Cardiac fibroblast (primary cell): ENCODE measurements at places on chromosomes 4 and X.

DNA sequence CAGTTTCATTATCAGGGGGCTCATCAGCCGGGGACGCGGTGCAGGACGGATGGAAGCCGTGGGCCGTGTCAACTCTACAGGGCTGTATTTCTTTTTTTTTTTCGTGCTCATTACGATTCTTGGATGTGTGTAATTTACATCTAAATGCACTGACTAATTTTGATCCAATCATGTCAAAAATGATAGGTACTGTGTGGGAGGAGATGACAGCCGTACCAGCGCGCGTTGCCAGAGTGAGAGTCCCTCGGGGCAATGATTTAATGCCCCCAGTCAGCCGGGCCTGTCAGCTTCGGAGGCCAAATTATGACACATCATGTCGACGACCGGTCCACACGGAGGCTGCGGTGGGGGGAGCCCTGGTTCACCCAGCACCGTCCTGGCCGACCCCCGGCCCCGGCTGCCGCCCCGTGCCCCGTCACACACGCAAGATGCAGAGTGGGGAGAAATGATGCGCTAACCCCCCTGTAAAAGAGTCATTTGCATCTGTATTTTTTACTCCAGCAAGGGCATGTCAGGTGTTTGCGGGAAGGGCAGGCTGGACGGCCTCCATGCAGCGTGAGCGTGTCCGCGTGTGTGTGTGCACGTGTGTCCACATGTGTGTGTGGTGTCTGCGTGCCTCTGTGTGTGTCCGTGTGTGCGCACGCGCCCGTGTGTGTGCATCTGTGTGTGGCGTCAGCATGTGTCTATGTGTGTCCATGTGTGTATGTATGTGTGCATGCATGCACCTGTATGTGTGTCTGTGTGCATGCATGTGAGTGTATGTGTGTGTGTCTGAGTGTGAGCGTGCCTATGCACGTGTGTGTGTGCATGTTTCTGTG is 74.3 kb upstream of the PPP2R3B start:
- no peak for DNase-seq

DNA sequence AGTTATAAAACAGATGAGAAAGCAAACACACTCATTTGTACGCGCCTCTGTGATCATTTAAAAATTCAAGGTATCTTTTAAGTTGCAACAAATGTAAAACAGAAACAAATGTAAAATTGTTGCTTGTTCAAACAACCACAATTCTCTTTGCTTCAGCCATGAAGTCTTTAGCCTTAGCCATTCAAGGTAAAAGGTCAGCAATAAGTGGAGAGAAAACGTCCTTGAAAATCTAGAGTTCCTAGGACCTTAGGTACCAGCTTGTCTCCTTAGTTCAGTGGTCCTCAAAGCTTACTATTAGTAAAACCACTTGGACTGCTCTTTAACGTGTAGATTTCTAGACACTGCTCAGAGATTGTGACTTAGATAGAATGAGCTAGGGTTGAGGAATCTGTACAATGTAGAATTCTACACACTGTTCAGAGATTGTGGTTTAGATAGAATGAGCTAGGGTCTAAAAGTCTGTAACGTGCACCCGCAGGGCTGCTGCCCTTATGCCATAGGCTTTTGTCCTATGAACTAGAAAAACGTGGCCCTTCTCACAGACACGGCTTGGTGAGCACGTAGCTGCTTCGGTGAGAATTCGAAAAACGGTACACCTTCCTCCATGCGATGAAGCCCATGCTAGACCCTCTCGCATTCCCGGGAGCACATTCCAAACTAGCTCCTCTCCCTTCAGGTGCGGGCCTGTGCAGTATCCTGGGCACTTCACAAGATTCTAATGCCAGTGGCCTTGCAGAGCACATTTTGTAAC is 1.7 kb downstream of the PLAC8 start:
- no peak for DNase-seq

DNA sequence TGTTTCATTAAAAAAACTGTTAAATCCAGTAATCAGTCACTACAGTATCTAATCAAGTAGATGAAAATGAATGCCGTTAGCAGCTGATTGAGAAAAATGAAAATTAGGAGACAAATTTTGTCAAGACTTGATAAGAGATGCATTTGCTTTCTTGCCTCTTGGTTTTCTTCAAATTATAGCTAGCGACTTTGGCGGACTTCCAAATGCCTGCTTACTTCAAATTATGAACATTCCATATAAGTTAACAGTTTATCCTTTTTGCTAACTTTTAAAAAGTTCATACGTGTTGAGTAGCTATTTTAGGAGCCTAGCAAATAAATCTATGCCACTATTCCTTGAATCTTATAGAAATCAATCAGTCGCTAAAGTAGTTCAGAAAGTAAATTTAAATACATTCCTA is 58.8 kb downstream of the PPP4R3C start:
- no peak for DNase-seq

GRCh38 chrX:97790850-97791249 is 907.1 kb downstream of the RPA4 start:
- DNase-seq: no peak

GRCh38 chr4:6374575-6374974 is 97.8 kb downstream of the PPP2R2C start:
- DNase-seq: no peak

DNA sequence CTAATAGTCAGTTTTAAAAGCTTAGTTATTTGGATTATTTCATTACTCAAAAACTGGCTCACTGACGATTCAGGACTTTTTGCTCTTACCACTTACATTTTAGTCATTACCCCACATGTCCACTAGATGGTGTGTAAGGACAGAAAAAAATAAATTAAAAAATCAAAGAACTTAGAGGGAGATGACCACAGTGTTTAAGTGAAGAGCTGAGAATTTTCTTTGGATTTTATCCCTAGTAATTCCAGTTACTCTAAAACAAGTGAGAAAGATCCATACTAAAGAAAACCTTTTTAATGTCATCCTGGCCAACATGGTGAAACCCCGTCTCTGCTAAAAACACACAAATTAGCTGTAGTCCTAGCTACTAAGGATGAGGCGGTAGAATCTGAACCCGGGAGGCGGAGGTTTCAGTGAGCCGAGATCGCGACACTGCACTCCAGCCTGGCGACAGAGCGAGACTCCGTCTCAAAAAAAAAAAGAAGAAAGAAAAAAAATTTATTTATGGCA is 26.4 kb upstream of the TMPRSS11B start:
- DNase-seq: peak; percentile 76

- DNase-seq: no peak
Measured at GRCh38 chr4:93466446-93466845, 362.1 kb upstream of the ATOH1 start.

- peak; percentile 84 for DNase-seq
Measured at GRCh38 chr4:20418861-20419451, 167.3 kb downstream of the SLIT2 start.

- no peak for DNase-seq
Measured at GRCh38 chr4:141684785-141685184, 48.4 kb downstream of the IL15 start.

- DNase-seq: no peak
Measured at GRCh38 chr4:70808151-70808550, 31.5 kb downstream of the GRSF1 start.

GRCh38 chr4:70505151-70505748 is 13.1 kb upstream of the AMTN start:
- DNase-seq: peak; percentile 62

DNA sequence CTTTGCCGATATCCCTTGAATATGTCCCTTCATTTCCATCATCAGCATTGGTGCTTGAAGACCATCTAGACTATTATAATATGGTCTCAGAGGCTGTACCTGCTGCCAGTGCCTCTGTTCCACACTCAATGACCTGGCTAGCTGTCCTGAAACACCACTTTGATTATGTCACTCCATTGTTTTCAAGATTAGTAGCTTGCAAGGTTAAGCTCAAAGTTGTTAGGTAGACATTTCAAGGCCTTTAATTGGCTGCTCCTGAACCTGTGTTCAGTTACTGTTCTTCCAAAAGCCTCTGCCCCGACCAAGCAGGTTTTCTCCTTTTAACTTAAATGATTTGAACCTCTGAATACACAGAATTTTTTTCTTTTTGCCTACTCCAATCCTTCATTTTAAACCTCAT is 52.9 kb downstream of the C4orf33 start:
- no peak for DNase-seq

DNA sequence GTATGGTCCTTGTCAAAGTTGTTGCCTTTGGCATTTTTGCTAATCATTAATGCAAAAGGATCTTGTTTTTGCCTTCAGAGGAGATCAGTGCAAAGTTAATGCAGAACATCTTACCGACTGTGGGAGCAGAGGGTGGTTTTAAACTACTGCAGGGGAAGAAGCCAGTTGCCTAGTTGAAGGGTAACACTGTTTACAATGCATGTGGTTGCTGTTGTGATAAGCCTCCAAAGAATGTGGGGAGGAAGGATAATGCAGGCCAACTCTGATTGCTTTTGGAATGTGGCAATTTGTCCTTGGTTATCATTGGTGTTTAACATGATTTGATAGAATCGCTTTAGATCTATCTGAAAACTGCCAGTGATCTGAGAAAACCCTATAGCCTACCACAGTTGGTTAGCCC is 204.3 kb upstream of the TLL1 start:
- DNase-seq: peak; percentile 58

- DNase-seq: peak; percentile 15
Measured at GRCh38 chr4:82499738-82500434, 61.9 kb downstream of the TMEM150C start.

DNA sequence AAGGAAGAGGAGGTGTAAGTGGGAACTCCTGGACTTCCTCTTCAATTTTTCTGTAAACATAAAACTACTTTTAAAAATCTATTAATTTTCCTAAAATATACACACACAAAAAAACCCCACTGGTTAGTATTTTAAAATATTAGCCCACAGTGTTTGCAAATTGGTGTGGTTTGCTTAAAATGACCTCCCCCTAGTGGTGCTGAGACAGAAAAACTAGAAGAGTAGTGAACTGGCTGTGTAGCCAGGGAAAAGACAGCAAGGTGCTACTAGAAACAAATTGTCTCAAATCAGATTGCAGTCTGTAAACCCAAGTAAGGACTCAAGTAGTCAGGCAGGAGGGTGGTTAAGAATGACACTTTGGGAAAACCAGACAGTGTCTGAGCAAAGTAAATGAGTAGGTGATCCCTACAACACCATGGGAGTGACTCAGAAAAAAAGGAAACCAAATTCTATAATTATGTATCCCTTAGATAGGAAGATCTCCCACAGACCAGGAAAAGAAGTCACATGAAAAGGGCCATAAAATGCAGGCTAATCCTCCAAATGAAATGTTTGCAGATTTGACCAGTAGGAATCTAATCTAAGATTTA is 26.0 kb downstream of the AMTN start:
- DNase-seq: peak; percentile 21

DNA sequence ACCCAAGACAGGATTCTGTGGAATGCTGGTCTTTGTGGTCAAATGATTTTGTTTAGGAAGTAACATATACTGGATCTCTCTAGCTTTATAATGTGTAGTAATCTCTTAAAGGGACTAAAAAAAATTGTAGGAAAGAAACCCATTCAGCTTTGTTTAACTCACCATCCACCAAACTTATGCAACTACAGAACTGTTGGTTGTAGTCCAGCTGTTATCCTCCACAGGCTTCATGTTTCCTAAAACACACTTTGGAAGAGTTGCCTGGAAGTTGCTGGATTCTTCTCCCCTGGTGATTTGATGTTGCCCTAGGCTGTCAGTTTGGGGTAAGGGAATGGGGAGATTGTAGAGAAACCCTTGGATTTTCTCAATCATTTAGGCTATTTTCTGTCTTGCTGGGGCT is 89.3 kb downstream of the RLIM start:
- DNase-seq: peak; percentile 68

- no peak for DNase-seq
Measured at GRCh38 chr4:91454111-91454510, 849.7 kb upstream of the GRID2 start.

DNA sequence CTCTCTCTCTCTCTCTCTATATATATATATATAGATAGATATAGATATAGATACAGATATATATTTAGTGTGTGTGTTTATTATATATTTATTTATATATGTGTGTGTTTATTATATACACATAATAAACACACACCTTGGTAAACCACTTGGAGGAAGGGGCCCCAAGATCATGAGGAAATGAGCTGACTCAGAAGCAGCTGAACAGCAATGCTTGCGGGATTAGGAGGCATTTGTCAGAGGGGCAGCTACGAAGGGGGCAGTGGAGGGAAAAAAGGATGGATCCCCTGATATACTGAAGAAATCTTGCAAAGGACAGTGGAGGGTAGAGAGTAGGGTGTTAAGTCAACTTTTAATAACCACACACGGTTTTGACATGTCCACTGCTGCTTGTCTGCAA is 120.0 kb upstream of the SORBS2 start:
- no peak for DNase-seq

GRCh38 chr4:8258552-8259212 is 10.9 kb upstream of the HTRA3 start:
- no peak for DNase-seq

- peak; percentile 19 for DNase-seq
Measured at GRCh38 chrX:150205011-150205410, 158.1 kb upstream of the MAMLD1 start.

DNA sequence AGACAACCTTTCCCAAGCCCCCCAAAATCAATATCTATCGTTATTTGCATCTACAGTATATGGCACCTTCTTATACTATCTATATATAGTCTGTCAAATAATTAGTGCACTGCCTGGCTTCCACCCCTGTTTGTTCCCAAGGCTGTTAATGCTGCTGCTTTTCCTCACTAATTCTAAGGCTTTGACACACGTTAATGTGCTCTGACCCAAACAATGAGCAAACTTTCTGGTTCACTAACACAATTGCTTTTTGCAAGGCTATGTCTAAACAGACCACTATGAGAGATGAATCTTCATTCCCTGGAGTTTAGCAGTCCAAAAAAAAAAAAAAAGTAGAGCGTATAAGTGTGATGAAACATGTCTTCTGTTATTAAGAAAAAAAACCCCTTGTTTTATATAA is 360.9 kb upstream of the AGA start:
- DNase-seq: no peak
